ENCODE measurements at places on chromosomes 16 and 17.

DNA sequence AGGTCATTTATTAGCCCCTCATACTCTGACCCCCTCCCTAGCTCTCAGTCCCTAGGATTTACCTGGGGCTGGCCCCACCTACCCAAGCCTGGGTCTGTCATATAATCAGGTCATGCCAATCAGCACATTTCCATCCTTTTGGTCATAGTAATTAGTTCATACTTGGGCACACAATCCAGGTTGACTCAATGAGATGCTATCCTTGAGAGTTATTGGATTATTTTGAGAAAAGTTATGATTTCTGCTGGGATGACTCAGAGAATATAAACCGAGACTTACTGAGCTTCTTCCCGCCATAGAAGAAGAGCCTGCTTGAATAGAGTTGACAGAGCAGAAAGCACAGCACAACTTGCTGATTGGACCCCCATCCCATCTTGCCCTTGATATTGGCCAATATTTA is 331.5 kb downstream of the CBLN1 start:
- DNase-seq = no peak

DNA sequence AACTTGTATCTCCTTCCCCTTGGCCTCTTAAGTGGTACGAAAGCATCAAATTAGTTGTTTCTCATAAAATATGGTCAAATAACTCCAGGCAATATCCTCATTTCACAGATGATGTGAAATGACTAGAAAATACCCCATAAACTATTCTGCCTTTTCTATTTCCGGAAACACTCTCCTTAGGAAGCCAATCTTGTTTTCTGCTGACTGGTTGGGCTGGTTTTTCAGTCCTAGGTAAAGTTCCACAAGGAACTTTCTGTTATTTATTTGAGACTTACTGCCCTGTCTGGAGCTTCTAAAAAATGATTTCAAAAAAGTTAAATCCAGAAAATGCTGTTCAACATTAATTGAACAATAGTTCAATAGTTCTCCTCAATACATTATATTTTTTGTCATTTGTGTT is 7.3 kb downstream of the MYOCD start:
- DNase-seq = no peak

DNA sequence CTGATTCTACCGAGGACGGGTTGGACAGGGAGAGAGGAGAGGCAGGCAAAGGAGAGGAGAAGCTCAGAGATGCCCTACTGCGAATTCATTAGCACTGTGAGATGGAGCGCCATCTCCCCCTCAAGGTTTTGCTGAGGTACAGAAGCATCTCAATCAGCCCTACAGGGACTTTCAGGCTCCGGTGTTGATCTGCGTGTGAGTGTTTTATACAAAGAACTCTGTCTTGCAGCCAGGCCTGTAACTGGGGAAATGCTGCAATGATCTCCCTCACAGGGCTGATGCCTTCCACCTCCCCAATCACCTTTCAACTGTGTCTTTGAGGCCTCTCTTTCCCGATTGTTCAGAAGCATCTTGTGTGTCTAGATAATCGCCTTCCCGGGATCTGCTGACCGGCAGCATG is 74.8 kb downstream of the IRX6 start:
- DNase-seq = no peak

- DNase-seq = no peak
Measured at GRCh38 chr16:85061566-85061965, 34.0 kb downstream of the KIAA0513 start.

GRCh38 chr17:4893272-4893671 is 6.1 kb upstream of the C17orf107 start:
- no peak for DNase-seq

- DNase-seq = no peak
Measured at GRCh38 chr17:60862482-60862881, 184.8 kb downstream of the BCAS3 start.

- DNase-seq = no peak
Measured at GRCh38 chr16:73916829-73917594, 379.6 kb upstream of the PSMD7 start.

DNA sequence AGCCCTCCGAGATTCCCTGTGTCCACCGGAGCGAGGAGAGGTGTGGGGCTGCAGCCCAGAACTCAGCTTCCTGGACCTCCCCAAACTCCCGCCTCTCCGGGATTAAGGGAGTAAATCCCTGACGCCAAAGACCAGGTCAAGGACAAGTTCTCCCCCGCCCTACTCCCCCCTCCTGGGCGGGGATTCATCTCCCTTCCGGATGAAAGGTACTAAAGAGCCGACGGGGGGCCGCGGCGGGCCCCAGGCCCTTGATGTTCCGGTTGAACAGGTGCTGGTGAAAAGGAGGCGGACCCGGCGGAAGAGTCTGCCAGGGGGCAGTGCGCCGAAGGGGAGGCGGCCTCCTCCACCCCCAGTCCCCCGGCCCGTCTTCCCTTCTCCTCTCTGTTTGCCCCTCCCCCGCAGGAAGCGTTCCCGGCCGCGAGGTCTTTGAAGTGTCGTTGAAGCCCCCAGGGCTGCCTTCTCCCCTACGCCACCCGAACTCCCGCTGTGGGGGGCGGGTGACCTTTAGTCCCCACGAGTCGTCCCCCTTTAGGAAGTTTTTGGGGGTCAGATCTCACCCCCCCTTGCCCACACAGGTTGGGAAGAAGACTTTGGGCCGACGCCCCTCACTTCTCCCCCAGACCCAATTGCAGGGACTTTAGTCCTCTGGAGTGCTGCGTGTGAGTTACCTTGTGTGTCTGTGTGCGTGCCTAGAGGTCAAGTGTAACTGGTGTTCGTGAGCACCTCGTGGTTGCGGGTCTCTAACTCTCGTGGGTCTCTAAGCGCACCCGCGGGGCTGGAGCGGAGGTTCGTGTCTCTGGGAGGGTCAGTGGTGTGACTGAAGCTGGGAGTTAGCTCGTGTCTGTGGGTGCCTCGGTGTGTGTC is 1.1 kb upstream of the MLLT6 start:
- DNase-seq = peak; percentile 76
